Upper lobe of right lung (tissue), 1 donor: ENCODE measurements at places on chromosomes 2 and 18. TPM values are rescaled to one million over a fixed set of nuclear protein-coding genes. Genes with fewer than 3 reads are reported as not detected.
A peak's percentile ranks its signal among the peaks of the same experiment; 100 is the strongest.

DNA sequence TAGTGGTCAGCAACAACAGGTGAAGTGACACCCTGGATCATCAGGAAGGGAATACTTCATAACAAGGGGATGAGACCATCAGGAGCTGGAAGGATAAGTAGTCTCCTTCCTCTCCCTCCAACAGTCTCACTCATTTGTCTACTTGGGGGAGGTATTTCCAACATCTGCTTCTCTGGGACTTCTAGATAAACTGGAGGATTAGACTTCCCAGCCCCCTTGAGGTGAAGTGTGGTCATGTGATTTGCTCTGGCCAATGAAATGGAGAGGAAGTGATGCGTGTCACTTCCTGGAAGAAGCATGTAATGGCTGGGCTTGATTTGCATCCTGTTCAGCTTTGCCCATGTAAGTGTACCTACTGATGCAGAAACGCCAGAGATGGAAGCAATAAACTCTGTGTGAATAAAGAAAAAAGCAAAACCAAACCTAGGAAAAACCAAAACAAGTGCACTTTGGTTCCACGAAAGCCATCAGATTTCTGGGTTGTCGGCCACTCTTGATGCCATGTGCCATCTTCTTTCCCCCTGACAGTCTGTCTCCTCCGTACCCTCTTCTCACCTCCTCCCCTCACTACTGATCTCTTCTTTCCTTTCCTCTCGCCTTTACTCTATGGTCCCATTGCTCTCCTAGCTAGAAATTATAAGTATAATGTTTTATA is 76.1 kb upstream of the DNMT3A start:
- H3K27ac ChIP-seq, result no peak overlapping the region
- peaks cover 8% of the 10 kb centered on the region for H3K36me3 ChIP-seq
- H3K4me3 ChIP-seq, result no peak overlapping the region
- no peaks in the 10 kb centered on the region for H3K27me3 ChIP-seq
- no peaks in the 10 kb centered on the region for H3K4me1 ChIP-seq
- DNase-seq, result no peak

The FSHR gene
- total RNA-seq, result not detected

DNA sequence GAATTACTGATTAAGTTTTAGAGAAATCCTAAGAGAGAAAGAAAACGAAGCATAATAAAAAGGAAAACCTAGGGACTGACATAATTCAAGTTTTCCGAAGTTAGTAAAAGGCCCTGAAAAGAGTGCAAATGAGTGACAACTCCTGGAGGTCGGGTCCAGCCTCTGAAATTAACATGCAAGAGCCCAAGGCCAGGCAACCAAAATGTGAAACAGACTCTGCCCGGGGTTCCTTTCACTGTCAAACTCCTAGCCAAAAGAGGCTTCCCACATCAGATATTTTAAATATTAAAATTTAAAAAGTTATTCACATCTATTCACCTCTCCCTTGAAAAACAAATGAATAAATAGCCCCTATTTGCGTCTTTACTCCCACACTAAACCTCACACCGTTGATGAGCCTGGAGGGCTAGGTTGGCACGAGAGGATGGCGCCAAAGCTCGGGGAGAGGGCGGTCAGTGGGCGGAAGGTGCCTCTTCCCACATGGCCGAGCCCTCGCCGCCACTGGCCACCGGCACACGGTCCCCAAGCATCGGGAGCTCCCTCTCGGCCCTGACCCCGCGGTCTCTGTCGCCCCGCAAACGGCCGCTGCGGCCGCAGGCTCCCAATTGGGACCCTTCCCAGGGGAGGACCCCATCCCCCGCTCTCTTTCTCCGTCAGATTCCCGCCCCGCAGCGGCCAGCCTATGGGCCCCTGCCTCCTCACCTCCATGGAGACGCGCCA is 630 bp downstream of the PPM1G start:
- no peak for DNase-seq
- H3K36me3 ChIP-seq, result no peaks in the 10 kb centered on the region
- H3K4me1 ChIP-seq, result peaks cover 20% of the 10 kb centered on the region
- H3K4me3 ChIP-seq, result peak overlapping the region; percentile 100
- no peaks in the 10 kb centered on the region for H3K27me3 ChIP-seq

GRCh38 chr18:21910906-21911305 is 170.3 kb downstream of the MIB1 start:
- no peak overlapping the region for H3K4me3 ChIP-seq
- no peak overlapping the region for H3K27ac ChIP-seq
- H3K27me3 ChIP-seq, result no peaks in the 10 kb centered on the region
- no peaks in the 10 kb centered on the region for H3K4me1 ChIP-seq
- DNase-seq, result no peak

DNA sequence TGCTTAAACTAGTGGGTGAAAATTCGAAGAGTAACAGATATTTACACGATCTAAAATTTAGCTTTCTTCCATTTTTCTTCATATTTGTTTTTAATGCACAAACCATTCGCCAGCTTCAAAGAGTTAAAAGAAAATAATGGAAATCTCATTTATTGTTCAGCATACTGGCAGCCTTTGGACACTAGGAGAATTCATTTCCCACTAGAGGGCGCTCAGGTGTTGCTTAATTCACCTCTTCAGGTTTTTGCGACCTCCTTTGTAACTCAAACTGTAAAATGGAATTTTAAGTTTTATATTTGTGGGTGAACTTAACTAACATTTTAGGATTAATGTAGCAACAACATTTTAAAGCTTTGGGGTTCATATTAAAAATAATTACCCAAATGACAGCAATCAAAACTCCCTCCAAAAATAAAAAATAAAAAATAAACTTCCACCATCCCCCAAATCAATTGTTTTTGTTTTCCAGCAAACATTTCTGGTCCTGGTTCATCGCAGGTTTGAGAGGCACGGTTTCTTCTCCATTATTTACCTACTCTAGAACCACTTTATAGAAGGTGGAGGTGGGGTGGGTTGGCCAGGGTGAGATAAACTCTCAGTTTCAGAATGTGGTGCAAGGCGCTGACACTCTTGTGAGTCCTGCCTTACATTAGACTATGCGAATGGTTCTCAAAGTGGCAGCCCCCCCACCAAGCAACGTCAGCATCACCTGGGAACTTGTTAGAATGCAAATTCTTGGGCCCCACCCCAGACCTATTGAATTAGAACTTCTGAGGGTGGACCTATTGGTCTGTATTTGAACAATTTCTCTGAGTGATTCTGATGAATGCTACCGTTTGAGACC is 24.7 kb upstream of the PNPT1 start:
- no peak overlapping the region for H3K27ac ChIP-seq
- H3K4me3 ChIP-seq, result no peak overlapping the region
- no peaks in the 10 kb centered on the region for H3K36me3 ChIP-seq
- no peak for DNase-seq
- no peaks in the 10 kb centered on the region for H3K4me1 ChIP-seq

DNA sequence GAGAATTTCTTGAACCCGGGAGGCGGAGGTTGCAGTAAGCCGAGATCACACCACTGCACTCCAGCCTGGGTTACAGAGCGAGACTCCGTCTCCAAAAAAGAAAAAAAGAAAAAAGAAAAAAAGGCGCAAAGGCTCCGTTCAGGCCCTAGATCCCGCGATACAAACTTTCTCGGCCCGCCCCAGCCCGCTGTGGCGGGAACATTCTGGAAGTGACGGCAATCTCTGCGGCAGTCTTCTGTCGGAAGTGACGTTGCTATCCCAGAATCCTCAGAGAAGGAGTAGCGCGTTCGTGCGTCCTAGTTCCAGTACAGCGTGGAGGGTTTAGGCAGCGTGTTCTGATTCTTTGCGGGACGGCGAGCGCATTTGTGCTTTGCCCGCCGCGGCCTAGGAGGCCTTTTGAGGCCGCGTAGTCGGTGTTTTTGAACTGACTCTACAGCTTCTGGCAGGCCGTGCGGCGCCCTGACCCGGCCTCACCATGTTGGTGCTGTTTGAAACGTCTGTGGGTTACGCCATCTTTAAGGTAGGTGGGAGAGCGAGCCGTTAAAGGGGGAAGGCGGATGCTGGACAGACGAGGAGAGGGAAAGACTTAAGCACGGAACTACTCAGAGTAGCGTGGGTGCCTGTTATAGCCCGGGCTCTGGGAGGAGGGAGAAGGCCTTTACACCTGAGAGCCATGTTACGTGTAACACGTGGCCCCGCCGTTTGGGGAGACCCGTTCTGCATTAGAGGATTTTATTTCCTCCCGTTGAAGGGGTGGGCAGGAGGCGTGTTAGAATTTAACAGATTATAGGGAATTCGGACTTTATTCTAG is at the start of gene NOP58:
Gene NOP58 (plus strand): TSS at position 297 of the 811 bp plus-strand sequence. CDS start 179 bp downstream, at position 476.
- peak within 1 kb of the TSS; percentile 79 for H3K4me3 ChIP-seq
- peaks cover 13% of the 10 kb centered on the region for H3K4me1 ChIP-seq
- H3K27me3 ChIP-seq, result no peaks in the 10 kb centered on the region
- no peaks in the 10 kb centered on the region for H3K36me3 ChIP-seq
- H3K27ac ChIP-seq, result peak within 1 kb of the TSS; percentile 98
- peak; percentile 92 for DNase-seq

The COL4A4 gene
- total RNA-seq, result 36.1 TPM

The UNC50 gene
- 53.4 TPM for total RNA-seq

GRCh38 chr18:23422751-23423418 is 30.2 kb upstream of the RIOK3 start:
- no peaks in the 10 kb centered on the region for H3K36me3 ChIP-seq
- H3K27me3 ChIP-seq, result no peaks in the 10 kb centered on the region
- H3K27ac ChIP-seq, result no peak overlapping the region
- peak; percentile 84 for DNase-seq
- H3K4me3 ChIP-seq, result no peak overlapping the region
- no peaks in the 10 kb centered on the region for H3K4me1 ChIP-seq

DNA sequence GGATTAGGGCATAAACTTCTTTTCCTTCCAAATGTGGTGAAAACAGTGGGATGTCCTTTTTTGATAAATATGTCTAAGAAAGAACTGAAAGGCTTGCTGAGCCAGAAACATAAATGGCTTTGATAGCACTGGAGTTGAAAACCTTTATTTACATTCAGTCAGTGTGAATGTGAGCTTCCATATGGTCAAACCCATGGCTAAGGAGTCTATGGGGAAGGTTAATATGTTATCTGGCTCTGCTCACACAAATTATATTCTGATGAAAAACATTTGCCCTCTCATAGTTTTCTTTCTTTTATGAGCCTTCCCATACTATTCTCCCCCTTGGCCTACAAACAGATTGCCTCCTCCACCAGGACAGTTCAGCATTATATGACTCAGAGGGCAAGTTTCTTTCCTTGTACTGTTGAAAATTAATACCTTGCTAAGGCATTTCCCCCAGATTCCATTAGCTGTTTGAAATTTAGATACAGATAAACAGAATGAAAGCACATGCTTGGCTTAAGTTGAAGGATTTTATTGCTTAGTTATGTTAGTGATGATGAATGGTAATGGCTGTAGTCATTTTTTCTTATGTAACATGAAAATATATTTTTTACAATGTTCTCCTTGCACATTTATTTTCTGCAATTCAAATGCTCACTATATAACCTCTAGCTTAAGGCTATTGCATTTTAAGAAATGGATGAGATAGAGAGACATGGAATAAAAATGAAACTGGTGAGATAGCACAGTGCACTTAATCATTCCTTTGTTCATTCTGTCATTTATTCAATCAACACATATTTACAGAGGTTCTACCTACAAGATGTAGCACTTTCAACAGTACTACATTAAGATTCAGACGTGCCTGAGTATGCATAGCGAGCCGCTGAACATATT is 544.1 kb downstream of the LRRTM4 start:
- H3K27ac ChIP-seq, result no peak overlapping the region
- H3K36me3 ChIP-seq, result no peaks in the 10 kb centered on the region
- H3K4me1 ChIP-seq, result no peaks in the 10 kb centered on the region
- no peak overlapping the region for H3K4me3 ChIP-seq
- no peak for DNase-seq

DNA sequence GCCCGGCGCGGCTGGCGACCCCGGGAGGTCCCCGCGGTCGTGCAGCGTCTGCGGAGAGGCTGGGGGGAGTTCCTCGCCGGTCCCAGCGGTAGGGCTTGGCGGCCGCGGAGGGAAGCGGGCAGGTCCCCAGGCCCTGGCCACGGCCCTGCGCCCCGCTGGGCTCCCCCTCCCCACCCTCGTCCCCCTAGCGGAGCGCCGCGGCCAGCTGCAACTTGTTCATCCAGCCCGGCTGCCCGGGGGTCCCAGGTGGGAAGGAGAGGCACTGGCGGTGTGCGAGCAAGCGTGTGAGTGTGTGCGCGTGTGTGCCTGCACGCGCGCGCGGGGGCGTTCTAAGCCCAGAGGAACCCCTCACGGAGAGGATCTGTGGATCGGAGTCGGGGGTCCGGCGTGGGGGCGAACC is 1.3 kb downstream of the PTPRM start:
- DNase-seq, result peak; percentile 80
- H3K36me3 ChIP-seq, result no peaks in the 10 kb centered on the region
- H3K27me3 ChIP-seq, result no peaks in the 10 kb centered on the region
- H3K4me1 ChIP-seq, result peaks cover 34% of the 10 kb centered on the region
- peak overlapping the region; percentile 85 for H3K4me3 ChIP-seq

- H3K27me3 ChIP-seq, result no peaks in the 10 kb centered on the region
- H3K4me1 ChIP-seq, result no peaks in the 10 kb centered on the region
- no peak for DNase-seq
- no peak overlapping the region for H3K27ac ChIP-seq
These were observed 265.8 kb upstream of the SLC14A2 start for GRCh38 chr18:45349467-45349866.

DNA sequence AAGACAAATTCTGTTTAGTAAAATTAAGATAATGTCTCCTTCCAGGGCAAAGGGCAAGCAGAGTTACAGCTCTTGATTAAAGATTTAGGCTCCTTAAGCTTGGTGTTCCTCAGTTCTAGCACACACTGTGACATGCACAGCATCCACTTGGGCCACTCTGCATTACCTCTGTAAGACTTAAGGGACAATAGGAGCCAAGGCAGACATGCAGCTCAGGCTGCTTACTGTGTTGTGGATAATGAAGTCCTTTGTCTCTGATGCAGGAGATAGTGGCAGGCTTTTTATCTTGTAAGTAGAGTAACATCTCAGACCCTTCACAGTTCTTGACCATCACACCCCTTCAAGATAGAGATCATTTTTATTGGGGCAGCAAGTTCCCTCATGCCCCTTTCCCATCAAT is 31.2 kb downstream of the RBM45 start:
- no peak for DNase-seq
- H3K4me1 ChIP-seq, result no peaks in the 10 kb centered on the region
- H3K27me3 ChIP-seq, result peaks cover 11% of the 10 kb centered on the region
- no peak overlapping the region for H3K27ac ChIP-seq
- H3K36me3 ChIP-seq, result no peaks in the 10 kb centered on the region
- H3K4me3 ChIP-seq, result no peak overlapping the region

The L3MBTL4 gene
- total RNA-seq, result 16.2 TPM

The SLC4A3 gene
- 2.9 TPM for total RNA-seq

- no peaks in the 10 kb centered on the region for H3K36me3 ChIP-seq
- DNase-seq, result no peak
- H3K27me3 ChIP-seq, result no peaks in the 10 kb centered on the region
- H3K4me1 ChIP-seq, result no peaks in the 10 kb centered on the region
- no peak overlapping the region for H3K27ac ChIP-seq
These were observed 1119.8 kb downstream of the RPIA start for GRCh38 chr2:89811295-89811694.

The TRIM54 gene
- not detected for total RNA-seq

The CDH19 gene
- 1.4 TPM for total RNA-seq

GRCh38 chr2:24448797-24449196 is 42.3 kb upstream of the NCOA1 start:
- H3K27ac ChIP-seq, result no peak overlapping the region
- no peaks in the 10 kb centered on the region for H3K36me3 ChIP-seq
- H3K27me3 ChIP-seq, result no peaks in the 10 kb centered on the region
- DNase-seq, result no peak
- peaks cover 24% of the 10 kb centered on the region for H3K4me1 ChIP-seq
- no peak overlapping the region for H3K4me3 ChIP-seq
